ENCODE measurements at places on chromosomes 12 and 14. TPM values are rescaled to one million over a fixed set of nuclear protein-coding genes. Genes with fewer than 3 reads are reported as not detected.

PTPN6 gene
- 16.6 TPM for polyA plus RNA-seq

RNU4-1 gene
- polyA plus RNA-seq: not detected

LMNTD1 gene
- 1.9 TPM for polyA plus RNA-seq

TAS2R46 gene
- polyA plus RNA-seq: 0.26 TPM

- DNase-seq: no peak
These were observed 17.1 kb upstream of the MDM1 start for GRCh38 chr12:68349220-68349621.

DNA sequence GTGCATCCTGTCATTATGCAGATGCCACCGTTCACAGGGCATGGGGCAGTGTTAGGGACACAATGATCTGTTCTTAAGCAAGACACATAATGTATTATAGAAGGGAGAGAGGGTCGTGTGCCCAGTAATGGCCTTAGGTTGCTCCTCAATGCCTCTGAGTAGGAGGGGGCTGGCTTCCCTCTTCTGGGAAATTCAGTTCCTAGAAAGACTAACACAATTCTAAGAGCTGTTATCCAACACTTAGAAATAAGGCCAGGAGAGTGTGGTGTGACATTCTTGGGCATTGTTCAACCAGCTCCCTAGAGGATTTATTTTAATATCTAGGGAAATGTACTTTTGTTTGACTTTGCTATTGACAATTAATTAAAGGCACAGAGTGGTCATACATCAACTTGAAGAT lies 118.5 kb downstream of the ADCK1 start:
- no peak for DNase-seq

DNA sequence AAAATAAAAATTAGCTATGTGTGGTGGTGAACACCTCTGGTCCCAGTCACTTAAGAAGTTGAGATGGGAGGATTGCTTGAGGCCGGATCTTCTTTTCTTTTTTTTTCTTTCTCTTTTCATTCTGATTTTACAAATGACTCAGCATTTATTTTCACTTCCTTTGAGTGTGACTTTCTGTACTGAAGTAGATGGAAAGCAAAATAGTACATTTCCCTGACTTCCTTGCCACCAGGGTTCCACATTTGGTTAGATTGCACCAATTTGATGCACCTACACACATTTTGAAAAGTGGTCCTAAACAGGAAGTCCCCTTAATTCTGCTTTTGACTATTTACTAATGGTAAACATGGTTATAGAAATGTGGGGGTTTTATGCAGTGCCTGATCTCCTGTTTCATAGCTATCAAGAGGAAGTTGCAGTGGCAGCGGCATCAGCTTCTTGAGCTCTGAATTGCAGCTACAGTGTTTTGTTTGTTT lies 13.0 kb upstream of the LEMD3 start:
- no peak for DNase-seq
